CD4-positive, alpha-beta T cell treated with Interleukin-4 for 4 hours (primary cell): ENCODE measurements at places on chromosomes 4 and X.

GRCh38 chrX:14351611-14352303 is 177.6 kb upstream of the GLRA2 start:
- DNase-seq, result no peak

DNA sequence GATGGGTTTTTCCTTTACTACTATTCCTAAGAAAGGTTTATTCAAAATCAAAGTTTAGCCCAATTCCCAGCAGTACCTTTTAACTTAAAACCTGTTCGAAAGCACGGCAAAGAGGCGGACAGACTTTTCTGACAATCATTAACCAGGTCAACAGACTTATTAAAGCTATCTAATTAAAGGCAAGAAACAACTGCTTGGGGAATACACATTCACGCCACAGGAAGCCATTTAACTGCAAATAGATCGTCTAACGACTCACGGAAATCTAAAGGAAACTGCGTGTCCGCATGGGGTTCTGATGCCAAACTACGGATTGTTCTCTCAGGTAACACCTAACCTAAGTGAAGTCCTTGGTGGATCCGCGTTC is 663 bp upstream of the USP53 start:
- DNase-seq, result peak; percentile 51

GRCh38 chr4:71729856-71730255 is 54.0 kb downstream of the GC start:
- DNase-seq, result no peak

GRCh38 chr4:148415500-148415899 is 26.7 kb downstream of the NR3C2 start:
- no peak for DNase-seq

DNA sequence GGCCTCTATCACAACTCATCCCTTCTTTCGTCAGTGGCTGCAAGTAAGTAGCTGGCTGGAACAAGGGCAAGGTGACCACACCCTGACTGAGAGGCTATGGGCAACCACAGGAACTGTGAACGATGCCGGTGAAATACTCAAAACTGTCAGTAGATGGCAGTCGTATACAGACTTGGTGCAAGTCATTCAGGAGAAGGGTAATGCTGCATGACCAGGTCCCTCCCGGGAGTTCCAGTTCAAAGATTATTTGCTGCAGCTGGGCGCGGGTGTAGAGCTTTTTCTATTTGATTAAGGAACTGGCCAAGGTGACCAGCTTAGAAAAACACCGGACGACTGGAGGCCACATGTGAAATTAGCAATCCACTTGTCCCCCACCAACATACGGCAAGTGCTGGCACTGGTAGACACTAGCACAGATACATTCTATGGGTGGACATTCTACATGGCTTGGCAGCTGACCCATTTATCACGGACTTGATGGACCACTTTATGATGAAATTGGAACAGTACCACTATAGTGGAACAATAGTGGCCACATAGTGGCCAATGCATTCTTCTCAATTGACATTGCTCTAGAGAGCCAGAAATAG is 726.6 kb downstream of the TRAM1L1 start:
- DNase-seq, result peak; percentile 16

- no peak for DNase-seq
Observed at GRCh38 chr4:1763550-1764080, 29.5 kb upstream of the FGFR3 start.

DNA sequence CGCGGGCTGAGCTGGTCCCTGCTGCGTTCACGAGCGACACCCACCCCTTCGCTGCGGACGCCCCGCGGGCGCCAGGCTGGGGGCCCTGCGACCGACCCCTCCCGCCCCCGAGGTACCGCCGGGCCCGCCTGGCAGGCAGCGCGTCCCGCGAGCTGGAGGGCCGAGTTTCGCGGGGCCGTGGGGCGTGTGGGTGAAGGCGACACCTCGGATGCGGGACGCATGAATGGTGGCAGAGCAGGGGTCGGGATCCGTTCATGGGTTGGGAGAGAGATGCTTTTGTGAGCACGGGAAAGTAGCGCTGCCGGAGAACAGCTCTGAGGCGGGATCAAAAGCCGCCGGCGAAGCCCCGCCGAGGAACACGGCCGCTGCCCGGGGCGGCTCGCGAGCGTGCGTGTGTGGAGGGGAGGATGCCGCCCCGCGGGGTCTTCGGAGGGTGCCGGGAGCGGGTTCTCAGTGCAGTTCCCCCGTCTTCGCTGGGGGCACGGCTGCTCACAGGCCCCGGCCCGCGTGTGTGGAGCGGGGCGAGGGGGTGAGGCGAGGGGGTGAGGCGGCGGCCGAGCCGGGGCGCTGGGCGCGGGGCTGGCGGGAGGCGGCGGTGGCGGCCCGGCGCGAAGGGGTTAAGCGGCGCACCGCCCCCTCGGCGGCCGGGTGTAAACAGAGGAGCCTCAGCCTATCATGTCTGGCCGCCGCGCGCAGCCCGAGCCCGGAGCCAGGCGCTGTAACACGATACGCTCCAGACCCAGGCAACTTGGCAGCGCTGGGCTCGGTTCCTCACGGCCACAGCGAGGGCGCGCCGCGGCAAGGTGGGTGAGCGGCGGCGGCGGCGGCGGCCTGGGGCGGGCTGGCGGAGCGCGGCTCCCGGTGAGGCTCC is 205.3 kb downstream of the TENM3 start:
- no peak for DNase-seq

DNA sequence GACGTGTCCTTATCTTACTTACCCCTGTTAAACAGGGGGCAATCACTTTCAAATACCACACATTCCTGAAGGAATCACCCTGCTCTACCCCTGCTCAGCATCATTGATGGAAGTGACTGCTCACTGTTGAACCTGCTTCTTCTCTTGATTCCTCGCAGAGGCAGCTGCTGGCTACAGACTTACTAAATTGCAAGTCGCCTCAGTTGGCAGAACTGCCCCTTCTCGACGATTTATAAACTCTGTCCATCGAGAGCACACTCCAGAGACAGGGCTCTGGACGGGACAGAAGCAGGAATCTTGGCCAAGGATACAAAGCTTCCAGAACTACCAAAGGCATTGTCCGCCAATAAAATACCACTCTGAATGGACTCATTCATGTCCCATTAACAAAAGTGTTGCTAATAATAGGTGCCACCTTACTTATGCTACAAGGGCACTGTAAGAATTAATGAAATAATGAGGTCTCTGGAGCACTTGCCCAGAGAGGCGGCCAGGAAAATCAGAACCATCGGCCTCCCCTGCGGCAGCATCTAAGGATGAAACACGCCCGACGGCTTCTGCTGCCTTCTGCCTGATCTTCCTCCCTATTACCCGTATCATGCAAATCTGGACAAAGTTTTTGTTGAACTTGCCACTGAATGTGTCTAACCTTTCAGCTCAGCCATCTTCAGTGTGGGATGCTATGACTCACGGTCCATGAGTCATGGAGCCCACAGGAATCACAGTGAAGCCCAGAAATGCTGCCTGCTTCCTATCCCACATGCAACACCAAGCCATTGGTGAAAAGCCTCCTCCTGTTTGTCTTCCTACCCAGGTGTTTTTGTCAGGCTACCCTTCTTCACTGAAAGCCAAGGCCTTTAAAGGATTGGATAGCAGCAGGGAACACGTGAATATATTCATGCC is 164.9 kb downstream of the MAML3 start:
- DNase-seq, result no peak

DNA sequence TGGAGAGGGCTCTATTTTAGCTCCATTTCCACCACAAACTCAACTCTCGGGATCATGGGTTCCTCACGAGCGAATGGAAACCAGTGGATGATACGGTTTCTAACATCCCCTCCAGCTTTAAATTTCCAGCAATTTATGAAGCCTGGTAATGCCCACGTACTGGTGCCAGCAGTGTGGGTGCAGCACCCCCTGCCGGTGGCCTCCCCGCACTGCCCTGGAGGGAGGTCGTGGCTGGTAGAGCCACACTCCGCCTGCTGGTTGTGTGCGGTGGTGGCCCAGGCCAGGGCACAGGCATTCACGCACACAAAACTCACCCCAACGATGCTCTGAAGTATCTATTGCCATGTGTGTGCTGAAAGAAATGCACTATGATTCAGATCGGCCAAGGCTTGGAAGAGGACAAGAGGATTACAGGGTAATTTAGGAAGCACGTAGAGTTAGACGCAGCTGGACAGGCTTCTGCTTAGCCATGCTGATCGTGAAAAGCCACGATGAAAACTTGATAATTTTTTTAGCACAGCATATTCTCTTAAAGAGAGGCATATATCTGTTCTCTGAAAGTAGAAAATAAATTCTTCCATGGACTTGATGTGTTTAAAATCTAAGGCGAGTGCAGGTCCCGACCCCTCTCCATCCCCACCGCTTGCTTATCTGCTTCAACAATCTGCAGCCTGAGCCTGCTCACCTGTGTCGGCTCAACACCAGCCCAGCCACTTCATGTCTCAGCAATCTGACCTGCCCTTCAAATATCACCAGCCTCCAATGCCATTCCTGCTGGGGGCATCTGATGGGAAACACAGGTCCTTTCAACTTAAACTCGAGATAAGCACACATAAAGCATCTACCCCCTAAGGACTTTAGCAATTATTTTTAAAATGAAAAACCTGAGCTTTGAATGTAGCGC is 59.1 kb downstream of the SCD5 start:
- peak; percentile 23 for DNase-seq

GRCh38 chr4:112302320-112303274 is 5.4 kb downstream of the ALPK1 start:
- peak; percentile 37 for DNase-seq

GRCh38 chr4:33060674-33061542 is 2340.7 kb downstream of the PCDH7 start:
- no peak for DNase-seq

DNA sequence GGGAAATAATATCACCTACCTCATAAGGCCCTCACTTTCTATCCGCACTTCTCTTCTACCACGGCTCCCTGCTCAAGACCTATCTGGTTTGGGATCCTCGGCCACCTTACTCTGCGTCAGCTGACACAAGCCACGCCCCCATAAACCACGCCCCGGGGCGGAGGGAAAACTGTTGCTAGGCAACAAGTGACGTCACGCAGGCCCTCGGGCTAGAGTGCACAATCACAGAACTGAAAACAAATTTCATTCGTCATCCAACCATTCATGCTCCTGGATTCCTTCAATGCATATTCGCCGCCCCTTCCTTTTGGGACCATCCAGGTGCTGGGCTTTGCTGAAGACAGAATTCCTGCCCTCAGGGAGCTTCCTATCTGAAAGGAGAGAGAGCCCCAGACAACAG is 66.3 kb downstream of the SMC1A start:
- DNase-seq, result no peak

GRCh38 chr4:3746701-3747580 is 19.2 kb upstream of the ADRA2C start:
- no peak for DNase-seq

DNA sequence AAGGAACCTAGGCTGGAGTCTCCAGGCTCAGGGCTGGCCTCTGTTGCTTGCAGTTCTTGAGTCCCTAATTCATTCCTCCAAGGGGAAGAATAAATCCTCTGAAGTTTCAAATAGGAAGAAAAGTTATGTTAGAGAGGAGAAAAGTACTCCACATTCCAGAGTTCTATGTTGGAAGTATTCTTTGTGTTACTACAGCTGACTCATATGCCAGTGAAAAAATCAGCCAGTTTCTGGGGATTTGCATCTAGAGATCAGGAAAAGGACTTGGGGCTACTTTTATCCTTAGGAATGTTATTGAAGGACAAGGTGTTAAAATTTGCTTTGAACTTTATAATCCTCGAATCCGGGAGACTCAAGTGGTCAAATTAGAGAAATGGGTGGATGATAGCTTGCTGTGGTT is 11.7 kb upstream of the NUDT9 start:
- DNase-seq, result no peak

GRCh38 chr4:2281575-2282343 is 19.9 kb upstream of the MXD4 start:
- DNase-seq, result peak; percentile 92

- DNase-seq, result no peak
Observed at GRCh38 chr4:150164055-150164454, 85.8 kb downstream of the DCLK2 start.

DNA sequence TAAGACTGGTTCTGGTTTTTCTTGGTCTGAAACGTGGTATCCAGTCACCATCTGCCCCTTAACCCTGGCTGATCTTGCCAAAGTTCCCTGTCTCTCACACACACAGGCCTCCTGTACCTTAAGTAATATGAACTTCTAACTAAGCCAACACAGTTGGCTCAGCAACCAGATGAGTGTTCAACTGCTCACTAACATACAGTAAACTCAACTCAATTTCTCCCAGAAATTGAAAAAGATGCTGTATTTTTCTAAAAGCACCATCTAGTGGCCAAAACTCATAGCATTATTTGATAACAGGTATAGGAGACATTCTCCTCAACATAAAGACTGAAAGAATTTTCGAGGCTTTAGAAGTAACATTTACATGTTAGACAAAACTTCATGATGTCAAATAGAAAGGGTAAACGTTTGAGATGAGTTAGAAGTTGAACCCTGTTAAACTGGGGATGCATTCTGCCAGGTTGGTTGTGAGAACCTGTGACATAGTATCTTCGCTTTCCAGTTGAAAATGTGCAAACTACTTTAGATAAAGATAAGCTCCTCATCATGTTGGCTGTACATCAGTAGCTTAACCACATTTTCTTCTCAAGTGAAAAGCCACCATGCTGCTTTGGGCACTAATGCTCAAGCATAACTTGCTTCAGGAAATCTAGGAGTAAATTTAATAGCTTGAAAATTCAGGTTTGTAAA is 31.2 kb downstream of the CCNI start:
- DNase-seq, result peak; percentile 66
